GM23338 (cell line): ENCODE measurements at places on chromosomes 1 and 21. TPM values are rescaled to one million over a fixed set of nuclear protein-coding genes. Genes with fewer than 3 reads are reported as not detected.

- DNase-seq = no peak
Measured at GRCh38 chr1:80582980-80583379, 1217.8 kb upstream of the ADGRL2 start.

The LCE1C gene
- not detected in 2 replicates for total RNA-seq

The RYR2 gene
- total RNA-seq = 6.7 and 10.0 TPM in 2 replicates

DNA sequence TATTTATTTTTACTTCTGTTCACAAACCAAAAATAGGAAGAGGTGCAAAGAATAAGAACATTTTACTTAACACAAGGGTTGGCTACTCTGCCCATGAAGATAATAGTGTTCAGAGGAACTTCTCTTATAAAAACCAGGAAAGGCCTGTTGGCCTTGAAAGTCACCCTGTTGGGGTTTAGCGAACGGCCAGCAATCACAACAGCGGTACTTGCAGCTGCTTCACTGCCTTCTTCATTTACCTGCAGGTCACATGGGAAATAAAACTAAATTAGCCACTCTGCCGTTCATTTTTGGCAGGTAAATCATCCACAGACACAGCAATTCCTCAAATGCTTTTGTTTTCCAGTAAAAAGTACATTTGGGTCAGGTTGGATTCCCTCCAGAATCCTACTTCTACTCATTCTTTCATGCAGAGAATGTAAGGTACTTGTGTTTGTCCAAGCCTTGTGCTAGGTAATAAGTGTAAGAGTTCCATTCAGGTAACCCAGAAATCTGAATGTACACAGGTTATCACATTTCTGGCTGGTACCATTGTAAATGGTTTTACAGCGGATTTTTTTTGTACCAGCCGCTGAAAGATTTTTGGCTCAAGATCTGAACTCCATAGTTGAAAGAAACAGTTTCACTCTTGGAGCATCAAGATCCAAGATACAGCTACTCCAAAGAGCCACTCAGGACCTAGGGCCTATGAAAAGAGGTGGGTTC is 13.1 kb downstream of the SERPINC1 start:
- DNase-seq = no peak
